ENCODE measurements at places on chromosomes 6 and 20.

- peak; percentile 33 for DNase-seq
These were observed 623 bp upstream of the MRPS26 start for GRCh38 chr20:3045042-3045815.

GRCh38 chr20:40563296-40563950 lies 125.6 kb downstream of the MAFB start:
- DNase-seq: no peak

DNA sequence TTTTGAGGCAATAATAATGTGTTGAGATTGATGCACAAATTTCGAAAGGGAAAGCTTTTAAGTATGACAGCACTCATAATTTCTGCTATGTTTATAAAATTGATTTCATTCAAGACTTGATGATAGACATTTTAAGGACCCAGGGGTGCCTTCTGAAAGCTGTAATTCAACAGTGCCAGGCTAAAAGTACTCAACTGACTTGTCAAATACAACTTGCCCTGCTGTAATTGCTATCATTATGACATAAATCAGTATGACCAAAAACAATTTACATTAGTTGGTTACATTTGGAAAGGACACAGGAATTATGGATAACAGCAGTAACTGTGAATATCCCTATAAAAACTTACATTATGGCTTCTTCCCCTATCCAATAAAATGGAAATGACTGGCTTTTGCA lies 178.9 kb downstream of the MMUT start:
- DNase-seq: no peak

GRCh38 chr6:168666699-168667427 lies 225.9 kb downstream of the SMOC2 start:
- no peak for DNase-seq

- peak; percentile 59 for DNase-seq
These were observed 69.9 kb upstream of the DDR1 start for GRCh38 chr6:30814146-30815040.

DNA sequence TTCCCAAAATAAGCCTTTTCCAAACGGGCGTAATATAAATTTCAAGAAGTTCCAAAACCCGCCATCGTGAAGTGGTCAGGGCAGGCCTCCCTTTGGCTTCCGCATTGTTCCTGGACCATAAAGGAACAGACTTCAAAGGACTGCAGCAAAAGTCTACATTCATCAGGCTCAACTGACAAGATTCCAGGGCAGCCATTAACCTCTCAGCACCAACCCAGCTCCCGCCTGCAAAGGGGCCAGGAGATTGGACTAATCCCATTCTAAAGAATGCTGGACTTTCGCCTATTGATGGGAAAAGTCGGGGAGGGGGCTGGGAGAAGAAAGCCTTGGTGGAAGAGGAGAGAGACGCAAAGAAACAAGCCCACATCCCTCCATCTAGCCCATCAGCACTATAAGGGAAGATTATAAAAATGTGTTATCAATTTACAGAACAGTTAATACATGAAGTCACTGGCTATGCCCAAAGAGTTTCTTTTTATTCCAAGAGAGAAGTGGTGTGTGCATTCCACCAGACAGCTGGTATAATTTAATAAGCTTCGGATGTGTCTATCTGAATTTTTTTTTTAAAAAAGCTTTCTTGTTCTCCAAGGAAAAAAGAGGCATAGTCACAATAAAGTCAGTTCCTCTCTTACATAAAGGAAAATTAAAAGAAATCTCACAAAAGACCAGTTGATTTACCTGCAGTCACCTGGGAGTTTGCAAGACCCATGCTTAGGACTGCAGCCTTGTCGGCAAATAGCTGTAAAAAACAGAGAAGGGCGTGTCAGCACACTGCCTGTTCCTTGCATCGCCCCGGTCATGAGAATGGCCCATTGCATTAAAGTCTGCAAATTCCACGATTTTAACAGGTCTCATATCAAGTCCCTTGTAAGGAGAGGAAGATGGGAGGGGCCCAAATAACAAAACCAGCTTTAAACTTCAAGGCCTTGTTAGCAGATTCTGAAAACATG lies 17.8 kb downstream of the JAG1 start:
- DNase-seq: no peak

- DNase-seq: no peak
These were observed 50.3 kb upstream of the ISM1 start for GRCh38 chr20:13170771-13171170.

GRCh38 chr6:155183095-155183494 lies 80.7 kb upstream of the CLDN20 start:
- no peak for DNase-seq

- no peak for DNase-seq
These were observed 181.9 kb upstream of the KCNG1 start for GRCh38 chr20:51204794-51205193.

DNA sequence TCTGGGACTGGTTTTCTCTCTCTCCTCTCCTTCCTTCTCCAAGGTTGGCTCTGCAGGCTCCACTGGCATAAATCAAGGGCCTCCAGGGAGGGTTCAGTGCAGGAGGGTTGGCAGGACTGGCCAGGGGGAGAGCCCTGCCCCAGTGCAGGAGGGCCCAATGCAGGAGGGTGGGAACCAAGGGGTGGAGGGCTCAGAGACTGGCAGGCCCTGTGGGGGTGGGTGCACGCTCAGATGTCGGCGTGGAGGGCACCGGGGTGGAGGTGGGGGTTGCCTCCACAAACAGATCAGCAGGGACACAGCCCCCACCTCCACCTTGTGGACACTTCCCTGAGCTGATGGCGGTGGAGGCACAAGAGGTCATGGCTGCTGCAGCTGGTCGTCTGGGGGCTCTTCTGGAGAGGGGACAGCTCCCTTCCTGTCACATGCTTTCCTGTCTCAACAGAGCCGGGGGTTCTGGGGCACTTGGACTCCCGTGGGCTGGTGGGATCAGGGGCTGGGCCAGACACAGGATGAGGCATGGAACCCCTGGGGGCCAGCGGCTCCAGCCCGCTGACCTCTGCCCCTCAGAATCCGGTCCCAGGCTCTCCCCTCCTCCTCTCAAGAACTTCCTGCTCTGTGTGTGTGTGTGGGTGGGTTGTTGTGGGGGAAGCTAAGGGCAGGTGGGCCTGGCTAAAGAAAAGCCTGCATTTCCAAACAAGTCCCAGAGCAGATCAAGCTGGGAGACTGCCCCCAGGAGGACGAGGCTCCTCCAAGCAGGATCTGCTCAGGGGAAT lies 2.7 kb upstream of the ABHD16B start:
- no peak for DNase-seq

DNA sequence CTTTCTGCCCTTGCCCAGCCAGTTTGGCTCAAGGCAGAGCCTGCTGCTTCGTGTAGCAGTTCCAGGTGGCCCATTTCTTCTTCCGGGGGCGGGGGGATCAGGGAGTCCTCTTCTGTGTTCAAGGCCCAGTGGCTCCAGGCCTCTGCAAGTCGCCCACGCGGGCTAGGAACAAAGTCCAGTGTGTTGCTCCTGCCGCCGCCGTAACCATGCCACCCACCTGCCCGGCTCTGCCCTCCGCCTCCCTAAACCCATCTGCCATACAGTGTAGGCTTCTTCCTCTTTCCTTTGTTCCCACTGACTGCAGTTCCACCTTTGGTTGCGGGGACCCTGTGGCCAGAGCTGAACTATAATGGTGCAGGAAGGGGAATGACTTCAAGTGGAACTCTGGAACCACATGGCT lies 43.9 kb upstream of the SRF start:
- DNase-seq: no peak

DNA sequence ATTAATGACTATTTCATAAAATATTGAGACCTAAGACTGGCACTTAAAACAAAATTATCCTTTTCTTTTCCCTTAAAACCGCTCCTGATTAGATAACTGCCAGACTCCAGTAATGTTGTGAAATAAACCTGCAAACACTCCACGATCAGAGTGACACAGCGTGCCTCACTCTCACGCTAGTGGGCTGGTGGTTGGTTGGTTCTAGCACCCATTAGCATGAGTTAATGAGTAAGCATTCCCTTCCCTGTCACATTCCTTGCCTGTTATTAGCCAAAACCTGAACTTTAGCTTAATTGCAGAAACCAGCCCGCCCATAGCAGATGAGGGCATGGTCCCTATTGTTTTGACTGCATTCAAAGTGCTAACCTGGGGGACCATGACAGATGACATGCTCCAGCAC lies 193.4 kb downstream of the CD83 start:
- no peak for DNase-seq

DNA sequence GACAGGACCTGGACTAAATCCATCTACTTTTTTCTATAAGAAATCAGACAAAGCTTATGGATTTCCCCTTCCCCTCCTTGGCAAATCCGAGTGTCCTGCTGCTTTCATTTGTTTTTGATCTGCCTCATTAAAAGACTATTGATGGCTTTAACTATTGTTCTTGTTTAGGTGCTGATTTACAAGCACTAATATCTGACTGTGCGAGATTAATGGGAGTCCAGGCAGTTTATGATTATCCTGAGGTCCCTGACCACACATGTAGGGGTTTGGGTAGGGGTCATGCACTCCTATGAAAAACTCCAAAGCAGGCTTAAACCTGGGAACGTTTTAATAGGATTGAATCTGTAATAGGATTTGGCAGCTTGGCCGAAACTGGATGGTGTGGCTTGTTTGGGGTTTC lies 317.5 kb upstream of the POU3F2 start:
- DNase-seq: no peak

- no peak for DNase-seq
These were observed 128.7 kb downstream of the EYA4 start for GRCh38 chr6:133369773-133370272.

- DNase-seq: no peak
These were observed 27.5 kb downstream of the FOXC1 start for GRCh38 chr6:1636971-1637871.

DNA sequence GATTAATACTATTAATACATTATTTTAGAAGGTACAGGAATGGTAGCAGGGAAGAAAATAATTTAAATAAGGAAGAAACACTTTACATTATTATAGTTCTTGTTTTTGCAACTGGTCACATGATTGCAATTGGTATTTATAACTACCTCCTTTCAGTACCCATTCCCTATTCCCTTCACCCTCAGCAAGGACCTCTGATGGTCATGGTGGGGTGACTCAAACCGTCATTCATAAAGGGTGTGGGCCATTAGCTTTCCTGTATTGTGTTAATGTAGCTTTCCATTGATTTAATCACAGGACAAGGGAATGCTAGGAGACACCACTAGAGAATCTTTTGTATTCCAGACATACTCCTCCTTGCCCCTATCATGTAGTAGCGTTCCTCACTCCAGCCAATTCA lies 47.2 kb upstream of the TMEM244 start:
- no peak for DNase-seq

GRCh38 chr6:160240691-160241084 lies 17.9 kb downstream of the SLC22A2 start:
- no peak for DNase-seq

- DNase-seq: no peak
These were observed 253.0 kb upstream of the SOX4 start for GRCh38 chr6:21340573-21340972.

GRCh38 chr6:39696986-39697788 lies 28.0 kb downstream of the KIF6 start:
- no peak for DNase-seq

- DNase-seq: no peak
These were observed 584.2 kb downstream of the BCKDHB start for GRCh38 chr6:80690551-80691131.

DNA sequence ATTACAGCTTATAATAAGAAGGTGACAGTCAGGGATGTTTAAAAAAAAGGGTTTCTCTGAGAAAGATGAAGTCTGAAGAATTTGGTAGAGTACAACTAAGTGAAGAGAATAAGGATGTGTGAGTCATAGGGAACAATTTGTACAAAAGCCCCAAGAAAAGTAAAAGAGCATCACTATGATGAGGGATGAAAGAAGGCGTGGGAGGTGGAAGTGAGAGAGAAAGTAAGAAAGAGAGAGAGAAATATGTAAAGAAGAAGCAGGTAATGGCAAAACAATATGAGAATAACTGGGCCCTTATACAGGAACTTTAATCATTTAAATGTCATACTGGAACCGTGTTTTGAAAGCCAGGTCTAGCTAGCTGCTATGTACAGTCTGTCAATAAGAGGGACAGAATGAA lies 179.4 kb downstream of the ASCC3 start:
- DNase-seq: no peak

DNA sequence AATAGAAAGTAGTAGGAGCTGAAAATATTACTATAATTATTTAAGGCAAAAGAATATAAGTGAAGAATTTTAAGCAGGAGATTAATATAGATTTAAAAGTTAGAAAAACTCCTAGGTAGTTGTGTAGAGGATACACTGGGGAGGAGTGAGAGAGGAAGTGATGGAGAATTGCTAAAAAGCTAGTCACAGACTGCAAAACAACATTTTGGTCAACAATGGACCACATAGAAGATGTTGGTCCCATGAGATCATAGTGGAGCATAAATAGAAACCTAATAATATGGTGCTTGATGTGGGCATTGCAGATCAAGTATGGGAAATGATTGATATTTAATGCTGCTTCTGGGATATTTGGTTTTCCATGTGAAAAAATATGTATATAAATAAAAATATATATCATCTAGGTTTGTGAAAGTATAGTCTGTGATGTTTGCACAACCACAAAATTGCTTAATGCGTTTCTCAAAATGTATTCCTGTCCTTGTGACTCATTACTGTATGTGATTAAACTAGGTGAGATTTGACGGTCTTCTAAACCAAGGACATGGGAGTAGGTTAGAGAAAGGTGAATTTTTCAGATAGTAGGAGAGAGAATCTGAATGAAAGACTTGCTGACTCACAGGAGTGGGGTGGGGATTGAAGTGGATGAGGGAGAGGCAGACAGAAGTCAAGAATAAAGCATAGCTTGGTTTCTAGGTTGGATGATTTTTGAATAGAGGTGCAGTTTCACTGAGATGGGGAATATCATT lies 174.0 kb downstream of the BCKDHB start:
- DNase-seq: no peak

GRCh38 chr6:72286911-72287311 lies 335.0 kb upstream of the KCNQ5 start:
- no peak for DNase-seq

DNA sequence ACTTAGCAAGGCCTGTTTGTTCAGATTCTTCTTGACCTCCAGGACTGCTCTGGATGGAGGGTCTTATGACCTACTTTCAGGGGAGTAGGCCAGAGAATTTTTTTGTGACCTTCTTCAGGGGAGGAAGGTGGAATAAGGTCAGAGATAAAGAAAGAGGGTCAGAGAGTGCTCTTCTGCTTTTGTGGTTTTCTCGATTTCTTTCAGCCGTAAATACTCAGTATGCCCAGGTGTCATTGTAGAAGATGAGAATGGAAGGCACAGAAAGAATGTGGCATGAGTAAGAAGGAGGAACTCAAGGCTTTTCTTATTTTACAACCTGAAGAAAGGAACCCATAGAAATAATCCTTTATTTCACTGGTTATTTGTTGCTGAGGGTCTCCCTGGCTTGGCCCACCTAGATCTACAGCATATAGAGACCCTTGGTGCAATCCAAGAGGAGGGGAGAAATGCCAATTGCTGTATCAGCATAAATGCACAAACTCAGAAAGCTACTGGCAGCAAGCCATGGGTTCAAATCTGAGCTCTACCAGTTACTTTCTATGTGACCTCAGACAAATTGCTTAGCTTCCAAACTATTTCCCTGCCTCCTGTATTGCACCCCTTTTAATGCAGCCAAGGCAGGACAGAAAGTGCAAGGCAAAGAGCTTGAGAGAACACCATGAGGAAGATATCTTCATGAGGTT lies 68.0 kb downstream of the OLIG3 start:
- no peak for DNase-seq

Data from activated CD4-positive, alpha-beta T cell treated with anti-CD3 and anti-CD28 coated beads, Interleukin-2, amount 50 U/mL, for 1 hour (primary cell).